ENCODE measurements at places on chromosomes 3 and 15. TPM values are rescaled to one million over a fixed set of nuclear protein-coding genes. Genes with fewer than 3 reads are reported as not detected.

The GOLGA6C gene
- total RNA-seq = not detected

The FAM3D gene
- not detected for total RNA-seq

DNA sequence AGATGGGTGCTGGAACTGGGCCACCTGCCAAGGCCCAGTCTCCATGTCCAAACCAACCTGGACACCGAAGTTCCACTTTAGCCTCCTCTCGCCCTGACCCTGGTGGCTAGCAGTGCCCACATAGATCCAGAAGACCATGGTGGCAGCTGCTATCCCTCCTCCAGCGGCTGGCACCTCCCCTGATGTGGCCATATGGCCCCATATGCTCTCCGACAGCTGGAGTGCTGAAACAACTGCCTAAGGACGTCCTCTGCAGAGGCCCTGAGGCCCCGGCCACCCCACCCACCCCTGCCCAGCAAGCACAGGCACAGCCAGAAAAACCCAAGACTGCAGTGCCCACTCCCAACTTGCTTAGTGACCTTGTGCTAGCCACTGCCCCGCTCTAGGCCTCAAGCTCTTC, 182.3 kb upstream of the LINGO1 start:
- H3K27me3 ChIP-seq = peaks cover 27% of the 10 kb centered on the region
- no peak overlapping the region for H3K27ac ChIP-seq
- no peak overlapping the region for H3K4me3 ChIP-seq
- no peaks in the 10 kb centered on the region for H3K36me3 ChIP-seq

The CNTN3 gene
- 1.2 TPM for total RNA-seq

The TMIE gene
- 0.69 TPM for total RNA-seq

GRCh38 chr15:69976366-69976994, 121.2 kb downstream of the TLE3 start:
- no peaks in the 10 kb centered on the region for H3K36me3 ChIP-seq
- no peak overlapping the region for H3K4me3 ChIP-seq
- H3K4me1 ChIP-seq = no peaks in the 10 kb centered on the region
- H3K27ac ChIP-seq = no peak overlapping the region
- DNase-seq = no peak

The SLC7A14 gene
- 1.3 TPM for total RNA-seq

DNA sequence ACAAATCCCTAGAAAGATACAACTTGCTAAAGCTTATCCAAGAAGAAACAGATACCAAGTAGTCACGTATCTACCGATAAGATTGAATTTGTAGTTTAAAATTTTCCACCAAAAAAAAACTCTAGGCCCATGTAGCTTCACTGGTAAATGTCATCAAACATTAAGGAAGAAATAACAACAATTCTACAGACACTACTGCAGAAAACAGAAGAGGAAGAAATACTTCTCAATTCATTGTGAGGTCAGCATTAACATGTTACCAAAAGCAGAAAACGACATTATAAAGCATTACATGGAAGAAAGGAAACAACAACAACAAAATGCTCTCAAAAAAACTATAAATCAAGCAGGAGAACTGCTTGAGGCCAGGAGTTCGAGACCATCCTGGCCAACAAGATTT, 27.5 kb upstream of the TM4SF19 start:
- H3K4me3 ChIP-seq = no peak overlapping the region
- DNase-seq = no peak
- peaks cover 37% of the 10 kb centered on the region for H3K36me3 ChIP-seq
- no peaks in the 10 kb centered on the region for H3K27me3 ChIP-seq
- no peak overlapping the region for H3K27ac ChIP-seq
- H3K4me1 ChIP-seq = peaks cover 3% of the 10 kb centered on the region

- H3K27me3 ChIP-seq = no peaks in the 10 kb centered on the region
- H3K4me3 ChIP-seq = no peak overlapping the region
- H3K36me3 ChIP-seq = no peaks in the 10 kb centered on the region
- H3K4me1 ChIP-seq = peaks cover 15% of the 10 kb centered on the region
- DNase-seq = no peak
Observed at GRCh38 chr3:111311709-111312235, 230.2 kb upstream of the CD96 start.

- H3K4me1 ChIP-seq = peaks cover 16% of the 10 kb centered on the region
- no peak overlapping the region for H3K27ac ChIP-seq
Observed at GRCh38 chr3:136990826-136991225, 33.0 kb downstream of the IL20RB start.

GRCh38 chr3:97347780-97348179, 416.8 kb upstream of the ARL6 start:
- DNase-seq = no peak
- no peak overlapping the region for H3K27ac ChIP-seq
- H3K36me3 ChIP-seq = no peaks in the 10 kb centered on the region

- H3K36me3 ChIP-seq = peaks cover 11% of the 10 kb centered on the region
- no peak for DNase-seq
- H3K27me3 ChIP-seq = no peaks in the 10 kb centered on the region
- peak overlapping the region; percentile 26 for H3K4me3 ChIP-seq
- peak overlapping the region; percentile 82 for H3K27ac ChIP-seq
- H3K4me1 ChIP-seq = peaks cover 91% of the 10 kb centered on the region
Observed at GRCh38 chr15:63075984-63076713, 33.6 kb downstream of the TPM1 start.

The LTF gene
- 0.83 TPM for total RNA-seq

All from esophagus muscularis mucosa (tissue), 4 donors.